ENCODE measurements at places on chromosomes 7 and 10.
A peak's percentile ranks its signal among the peaks of the same experiment; 100 is the strongest.

DNA sequence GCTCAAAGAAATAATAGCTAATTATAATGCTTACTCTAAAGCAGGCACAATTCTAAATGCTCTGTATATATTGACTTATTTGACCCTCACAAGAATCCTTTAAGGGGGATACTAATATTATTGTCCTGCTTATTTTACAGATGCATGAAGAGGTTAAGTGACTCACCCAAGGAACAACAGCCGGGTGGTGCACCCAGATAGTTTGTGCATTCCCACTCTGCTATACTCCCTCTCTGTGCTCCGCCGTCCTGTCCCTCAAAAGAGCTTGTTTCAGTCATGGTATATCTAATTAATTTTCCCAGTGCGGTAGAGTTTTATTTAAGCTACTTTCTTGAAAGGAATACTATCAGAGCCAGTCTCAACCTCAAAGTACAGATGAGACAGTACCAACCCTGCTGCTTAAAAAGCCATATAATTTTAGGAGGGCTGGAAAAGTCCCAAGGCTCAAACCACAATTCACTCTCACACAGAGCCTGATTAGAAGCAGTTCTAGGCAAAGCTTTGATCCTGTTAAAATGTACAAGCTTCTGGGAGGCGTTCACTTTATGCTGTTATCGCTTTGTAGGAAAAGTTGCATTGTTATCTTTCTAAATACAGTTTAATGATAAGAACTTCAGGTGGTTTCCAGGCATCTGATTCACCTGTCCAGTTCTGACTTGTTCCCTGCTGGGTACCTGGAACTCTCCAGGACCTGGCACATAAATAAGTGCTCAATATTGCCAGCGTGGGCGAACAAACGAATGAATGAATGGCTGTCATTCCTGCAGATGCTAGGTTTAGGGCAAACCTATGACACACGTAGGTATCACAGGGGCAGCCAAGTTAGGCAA, 261.5 kb upstream of the KLF14 start:
- DNase-seq: no peak

- DNase-seq: no peak
Observed at GRCh38 chr7:3039787-3040186, 3.9 kb downstream of the CARD11 start.

DNA sequence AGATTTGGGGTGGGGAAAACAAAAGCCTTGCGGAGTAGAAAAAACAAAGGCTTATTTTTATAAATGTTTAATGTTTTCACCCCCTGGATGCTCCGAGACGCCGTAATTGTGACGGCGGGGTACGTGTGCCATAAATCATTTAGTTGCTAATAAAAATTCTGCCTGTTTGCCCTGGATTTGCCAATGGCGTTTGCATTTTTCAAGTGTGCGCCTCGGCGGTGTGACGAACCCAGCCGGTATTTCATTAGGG, 2.5 kb upstream of the TNRC18 start:
- DNase-seq: no peak

GRCh38 chr7:77455321-77455720, 39.2 kb upstream of the GSAP start:
- peak; percentile 44 for DNase-seq

DNA sequence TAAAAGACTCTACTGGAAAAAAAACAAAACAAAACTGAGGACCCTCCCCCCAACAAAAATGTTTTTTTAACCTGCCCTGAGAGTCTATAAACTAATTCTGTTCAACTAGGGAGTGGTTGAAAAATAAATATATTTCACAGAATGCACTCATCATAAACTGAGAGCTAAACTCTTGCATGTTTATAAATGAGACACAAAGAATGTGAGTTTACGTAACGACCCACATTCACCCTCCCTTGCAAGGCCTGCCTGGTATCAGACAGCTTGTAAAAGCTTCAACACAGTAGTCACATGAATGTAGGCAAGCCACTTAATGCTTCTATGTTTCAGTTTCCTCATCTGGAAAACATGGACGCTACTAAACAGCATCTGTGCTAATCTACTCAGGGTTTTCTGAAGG, 50.3 kb downstream of the JAZF1 start:
- DNase-seq: no peak

DNA sequence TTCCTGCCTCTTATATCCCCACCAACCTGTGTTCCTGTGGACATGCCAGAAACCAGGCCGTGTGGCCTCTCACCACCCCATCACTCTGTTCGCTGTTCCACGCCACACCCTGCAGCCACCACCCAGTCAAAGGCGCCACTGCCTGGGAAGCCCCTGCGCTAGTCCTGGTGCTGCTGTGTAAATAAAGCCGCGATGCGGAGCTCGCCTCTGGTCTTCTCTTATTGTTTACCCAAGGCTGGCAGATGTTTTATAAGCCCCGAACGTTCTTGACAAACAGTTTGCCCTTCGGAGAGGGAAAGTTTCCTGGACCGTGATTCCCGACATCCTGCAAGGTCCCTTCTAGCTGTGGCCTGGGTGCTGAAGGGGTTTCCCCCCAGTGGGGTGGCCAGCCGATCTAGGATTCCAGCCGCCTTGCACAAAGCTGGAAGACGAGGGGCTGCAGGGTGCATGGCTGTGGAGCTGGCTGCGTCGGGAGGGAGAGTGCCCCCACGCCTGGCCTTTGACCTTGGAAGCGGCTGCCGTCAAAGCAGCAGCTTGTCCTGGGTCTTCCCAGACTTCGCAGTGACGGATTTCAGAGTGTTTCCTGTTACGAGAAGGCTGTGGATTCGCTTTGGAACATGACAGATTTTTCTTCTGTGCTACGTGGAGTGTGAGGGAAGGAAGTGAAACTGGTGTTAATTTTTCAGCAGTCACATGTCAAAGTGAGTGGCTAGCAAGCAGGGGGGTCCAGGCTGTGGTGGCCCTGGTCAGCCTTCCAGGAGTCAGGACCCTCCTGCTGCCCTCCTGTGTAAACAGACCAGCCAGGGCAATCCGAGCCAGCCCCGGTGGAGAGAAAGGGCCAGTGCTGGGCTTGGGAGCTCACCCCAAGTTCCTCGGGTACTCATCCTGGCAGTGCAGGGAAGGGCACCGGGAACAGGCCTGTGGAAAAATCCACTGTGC, 61.6 kb downstream of the LHPP start:
- no peak for DNase-seq

DNA sequence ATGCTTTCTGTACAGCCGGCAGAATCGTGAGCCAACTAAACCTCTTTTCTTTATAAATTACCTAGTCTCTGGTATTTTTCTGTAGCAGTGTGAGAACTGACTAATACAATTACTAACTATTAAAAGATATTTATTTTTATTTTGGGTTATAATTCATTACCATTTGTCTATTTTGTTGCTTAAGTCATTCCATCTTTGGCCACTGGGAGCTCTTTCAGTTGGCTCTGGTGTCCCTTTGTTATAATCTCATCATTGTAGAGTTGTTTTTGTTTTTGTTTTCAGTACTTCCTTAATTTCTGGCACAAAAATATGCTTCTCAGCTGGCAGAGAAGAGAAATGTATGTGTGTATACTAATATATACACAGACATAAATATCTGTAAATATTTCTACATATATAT, 807.9 kb upstream of the MBL2 start:
- no peak for DNase-seq

DNA sequence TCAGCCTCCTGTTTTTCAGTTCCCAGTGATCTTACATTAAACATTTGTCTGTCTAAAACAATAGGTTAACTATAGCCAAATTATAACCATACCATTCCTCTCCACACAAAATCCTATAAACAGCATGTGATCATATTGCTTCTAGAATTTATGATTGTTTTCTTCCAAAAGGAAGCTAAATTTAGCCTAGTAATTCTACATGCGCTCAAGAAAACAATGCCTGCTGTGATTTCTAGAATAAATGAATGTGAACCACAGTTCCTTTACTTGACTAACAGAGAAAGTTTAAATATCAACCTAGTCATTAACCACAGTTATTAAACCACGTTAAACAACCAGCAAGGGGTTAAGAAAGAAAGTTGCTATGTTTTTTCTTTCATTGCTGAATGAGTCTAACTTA, 26.4 kb downstream of the MET start:
- no peak for DNase-seq

DNA sequence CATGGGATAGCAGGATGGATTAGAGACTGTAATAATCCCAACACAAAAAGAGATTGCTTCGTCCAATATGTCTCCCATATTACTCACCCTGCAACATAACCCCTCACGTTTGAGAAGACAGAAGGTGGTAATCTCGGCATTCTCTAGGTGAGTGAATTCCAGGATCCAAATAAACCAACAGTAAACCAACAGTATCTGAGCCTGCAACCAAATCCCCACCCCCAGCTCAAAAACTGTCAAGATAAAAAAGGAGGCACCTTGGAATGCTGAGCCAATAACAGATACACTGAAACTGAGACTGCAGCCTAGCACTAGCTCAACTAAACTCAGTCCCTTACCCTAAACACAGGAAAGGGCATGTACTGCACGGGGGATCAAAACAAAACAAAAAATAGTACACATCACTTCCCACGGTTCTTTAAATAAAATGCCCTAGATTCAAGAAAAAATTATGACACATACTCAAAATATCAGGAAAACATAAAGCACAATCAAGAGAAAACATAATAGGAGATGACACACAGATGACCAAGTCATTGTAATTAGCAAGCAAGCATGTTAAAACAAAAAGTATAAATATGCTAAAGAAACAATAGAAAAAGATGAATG, 28.0 kb downstream of the IPMK start:
- DNase-seq: peak; percentile 31

DNA sequence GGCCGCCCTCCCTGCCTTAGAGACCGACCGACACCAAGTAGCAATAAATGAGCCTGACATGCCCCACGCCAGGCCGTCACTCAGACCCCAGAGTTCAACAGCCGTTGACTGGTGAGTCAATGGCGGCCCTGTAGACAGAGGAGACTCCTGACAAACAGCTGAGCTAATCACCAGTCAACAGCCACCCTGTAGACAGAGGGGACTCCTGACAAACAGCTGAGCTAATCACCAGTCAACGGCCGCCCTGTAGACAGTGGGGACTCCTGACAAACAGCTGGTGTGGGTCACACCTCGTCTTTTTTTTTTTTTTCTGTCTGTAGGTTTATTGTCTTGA, 16.9 kb upstream of the KNDC1 start:
- DNase-seq: no peak

GRCh38 chr10:46517541-46517940, 38.9 kb downstream of the GPRIN2 start:
- DNase-seq: no peak

DNA sequence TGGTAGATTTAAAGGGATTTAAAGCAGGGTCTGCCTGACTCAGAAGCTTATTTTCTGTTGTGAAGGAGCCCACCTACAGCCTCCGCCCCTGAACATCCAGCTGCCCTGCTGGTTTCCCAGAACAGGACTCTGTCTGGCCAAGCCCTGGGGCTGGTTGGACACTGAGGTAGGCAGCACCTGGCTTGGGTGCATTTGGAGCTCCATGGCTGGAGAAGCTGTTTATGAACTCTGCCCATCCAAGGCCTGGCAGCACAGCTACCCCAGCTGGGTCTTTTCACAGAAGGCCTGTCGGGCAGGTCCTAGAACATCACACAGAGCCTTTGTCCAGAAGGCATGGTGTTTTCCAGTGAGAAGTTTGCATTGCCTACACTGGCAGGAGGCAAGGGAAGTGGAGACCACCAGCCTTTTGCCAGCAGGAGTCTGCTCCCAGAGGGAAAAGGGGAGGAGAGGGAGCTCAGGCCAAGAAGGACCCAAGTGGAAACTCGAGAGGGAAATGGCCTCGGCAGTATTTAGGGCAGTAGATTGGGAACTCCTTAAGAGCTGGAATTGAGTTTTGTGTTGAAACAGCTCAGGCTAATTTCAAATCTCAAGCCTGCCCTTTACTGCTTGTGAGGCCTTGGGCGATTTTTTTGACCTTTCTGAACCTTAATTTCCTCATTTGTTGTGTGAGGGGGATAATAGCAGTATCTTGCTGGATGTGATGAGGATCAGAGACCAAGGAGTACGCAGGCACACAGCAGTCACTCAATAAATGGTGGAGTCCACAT, 12.3 kb upstream of the PDCD4 start:
- DNase-seq: no peak

- peak; percentile 81 for DNase-seq
Observed at GRCh38 chr10:72276421-72277339, 3.0 kb downstream of the DDIT4 start.

DNA sequence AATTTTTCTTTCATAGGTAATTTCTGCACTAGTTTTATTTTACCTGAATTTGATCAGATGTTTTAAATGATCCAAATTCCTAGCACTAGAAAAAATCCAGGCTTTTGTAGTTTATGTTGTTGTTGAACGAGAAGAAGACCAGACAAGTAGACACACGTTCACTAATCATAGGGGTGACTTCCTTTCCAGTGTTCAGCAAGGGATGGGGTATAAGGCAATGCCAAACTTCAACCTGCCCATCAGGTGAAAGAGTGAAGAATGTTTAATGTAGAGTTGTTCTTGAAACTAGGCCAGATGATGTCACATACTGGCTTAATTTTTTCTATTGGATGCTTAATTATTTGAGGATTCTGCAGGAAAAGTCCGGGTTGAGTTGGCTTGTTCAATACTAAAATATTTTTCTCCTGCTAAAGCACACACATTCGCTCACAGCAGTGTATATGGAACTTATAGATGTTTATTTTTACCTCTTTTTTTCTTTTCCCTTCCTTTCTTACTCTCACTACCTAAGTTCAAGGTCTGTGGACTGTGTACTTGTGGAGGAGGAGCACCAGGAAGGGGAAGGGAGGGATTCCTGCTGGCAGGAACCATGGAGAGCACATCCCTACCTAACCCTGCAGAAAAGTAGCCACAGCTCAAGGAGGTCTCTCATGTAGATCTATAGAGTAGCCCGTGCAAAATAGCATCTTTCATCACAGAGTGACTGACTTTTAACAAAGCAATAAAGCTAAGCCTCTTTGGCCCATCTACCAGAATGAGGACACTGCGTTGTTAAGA, 23.1 kb upstream of the AKR1E2 start:
- DNase-seq: peak; percentile 33

DNA sequence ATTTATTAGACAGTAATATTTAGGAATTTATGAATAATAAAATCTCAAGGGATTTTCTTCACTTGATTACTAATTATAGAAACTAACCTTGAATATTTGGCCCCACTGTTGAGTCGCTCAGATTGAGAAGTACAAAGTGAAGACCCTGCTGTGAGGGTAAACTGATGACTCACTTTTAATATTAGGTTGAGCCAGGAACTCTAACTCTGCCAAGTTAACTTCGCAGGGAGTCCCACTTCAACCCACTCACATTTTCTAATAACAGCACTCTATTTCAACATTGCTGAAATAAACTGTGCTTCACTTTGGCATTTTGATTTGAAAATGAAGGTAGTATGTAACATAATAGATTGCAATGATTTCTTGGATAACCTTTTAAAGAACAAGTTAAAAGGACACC, 200.7 kb downstream of the POLR1F start:
- DNase-seq: no peak

- DNase-seq: peak; percentile 46
Observed at GRCh38 chr7:130242198-130243014, 24.3 kb upstream of the CPA2 start.

GRCh38 chr7:157467496-157468212, 130.8 kb downstream of the DNAJB6 start:
- no peak for DNase-seq

- DNase-seq: no peak
Observed at GRCh38 chr10:119254335-119254734, 47.0 kb downstream of the GRK5 start.

GRCh38 chr7:45174328-45174610, 16.7 kb downstream of the RAMP3 start:
- no peak for DNase-seq

- DNase-seq: no peak
Observed at GRCh38 chr7:37706804-37707203, 23.2 kb downstream of the GPR141 start.
